ENCODE measurements at places on chromosomes 6 and 20.

- DNase-seq = no peak
Observed at GRCh38 chr6:43776799-43777776, 7.1 kb downstream of the VEGFA start.

DNA sequence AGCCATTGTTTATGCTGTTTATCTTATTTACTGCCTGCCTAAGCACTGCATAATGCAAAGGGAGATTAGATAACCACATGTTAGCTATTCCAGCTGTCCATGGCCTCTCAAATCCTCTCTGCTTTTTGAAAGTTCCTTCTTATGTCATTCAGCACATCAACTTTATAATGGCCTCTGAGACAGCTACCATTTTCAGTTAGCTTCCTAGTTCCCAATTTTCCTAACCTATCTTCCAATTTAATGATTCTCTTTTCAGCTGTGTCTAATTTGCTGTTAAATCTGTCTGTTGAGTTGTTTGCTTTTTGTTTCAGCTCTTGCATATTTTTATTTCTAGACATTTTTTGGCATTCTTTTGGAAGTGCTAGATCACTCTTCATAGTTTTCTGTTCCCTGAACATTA lies 173.4 kb upstream of the PLCB4 start:
- no peak for DNase-seq

DNA sequence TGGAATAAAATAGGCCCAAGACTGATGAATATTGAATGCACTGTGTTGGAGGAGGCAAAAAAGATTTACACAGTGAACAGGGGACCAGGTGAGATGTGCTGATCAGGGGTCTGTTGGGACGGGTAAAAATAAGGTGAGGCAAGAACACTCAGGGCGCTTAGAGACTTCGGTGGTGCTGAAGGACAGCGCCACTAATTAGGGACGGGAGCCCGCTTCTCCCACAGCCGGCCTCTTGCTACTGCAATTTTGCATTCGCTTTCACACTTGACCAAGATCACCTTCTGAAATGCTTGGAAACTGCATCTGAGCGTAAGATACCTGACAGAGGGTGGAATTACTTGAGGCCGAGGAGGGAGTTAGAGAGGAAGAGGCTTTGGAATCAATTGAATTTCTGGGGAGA lies 7.3 kb downstream of the TFAP2D start:
- DNase-seq = no peak

DNA sequence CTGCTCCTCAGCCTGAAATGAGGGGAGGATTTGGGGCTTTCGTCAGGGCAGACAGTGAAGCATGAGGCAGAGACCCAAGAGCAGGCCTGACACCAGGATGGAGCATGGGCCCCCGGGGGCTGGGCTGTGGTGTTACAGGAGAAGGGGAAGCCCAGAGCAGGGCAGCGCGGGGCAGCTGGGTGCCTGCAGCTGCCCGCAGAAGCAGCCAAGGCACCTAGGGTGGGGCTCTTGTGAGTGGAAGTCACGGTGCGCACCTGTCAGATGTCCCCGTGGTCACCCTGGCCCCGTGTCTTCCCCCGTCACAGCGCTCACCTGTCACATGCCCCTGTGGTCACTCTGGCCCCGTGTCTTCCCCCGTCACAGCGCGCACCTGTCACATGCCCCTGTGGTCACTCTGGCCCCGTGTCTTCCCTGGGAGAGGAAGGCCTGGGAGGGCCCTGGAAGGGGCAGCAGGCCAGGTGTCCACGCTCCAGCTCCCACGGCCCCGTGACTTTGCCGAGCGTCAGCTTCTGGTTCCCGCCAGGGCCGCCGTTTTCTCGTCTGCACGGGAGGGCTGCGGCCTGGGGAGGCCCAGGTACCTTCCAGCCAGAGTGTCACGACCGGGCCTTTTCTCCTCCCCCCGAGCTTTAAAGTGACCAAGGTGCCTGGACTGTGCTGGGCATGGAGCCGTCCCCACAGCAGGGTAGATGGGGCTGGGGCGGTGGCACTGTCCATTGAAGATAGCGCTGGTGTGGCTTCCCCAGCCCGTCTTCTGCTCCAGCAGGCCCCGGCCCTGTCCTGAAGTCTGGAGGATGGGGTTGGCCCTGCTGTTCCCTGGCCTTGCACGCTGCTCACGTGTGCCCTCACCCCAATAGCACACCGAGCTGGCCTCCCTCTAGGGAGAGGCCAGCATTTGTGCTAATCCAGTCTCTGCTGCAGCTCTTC lies 9.4 kb downstream of the ARFGAP1 start:
- no peak for DNase-seq

GRCh38 chr6:22664968-22665367 lies 95.6 kb downstream of the HDGFL1 start:
- DNase-seq = no peak

GRCh38 chr6:26452631-26453235 lies 5.0 kb upstream of the BTN2A1 start:
- DNase-seq = no peak

GRCh38 chr6:93304505-93304904 lies 114.9 kb downstream of the EPHA7 start:
- DNase-seq = no peak

DNA sequence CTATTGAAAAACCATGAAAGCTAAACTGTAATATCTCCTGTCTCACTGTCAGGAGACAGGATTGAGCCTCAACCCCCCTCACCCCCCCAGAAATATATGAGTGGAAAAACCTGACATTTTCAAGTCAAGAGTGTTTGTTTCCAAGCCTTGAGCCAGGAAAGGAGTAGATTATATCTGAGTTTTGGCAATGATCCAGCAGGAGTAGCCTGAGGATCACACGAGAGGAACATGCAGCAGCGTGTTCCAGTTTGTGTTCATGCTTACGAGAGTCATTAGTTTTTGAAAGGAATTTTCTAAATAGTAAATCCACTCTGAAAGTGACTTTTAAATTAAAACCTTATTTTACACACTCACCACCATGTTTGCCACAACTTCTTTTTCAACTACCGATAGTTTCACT lies 15.8 kb downstream of the IL22RA2 start:
- DNase-seq = no peak

DNA sequence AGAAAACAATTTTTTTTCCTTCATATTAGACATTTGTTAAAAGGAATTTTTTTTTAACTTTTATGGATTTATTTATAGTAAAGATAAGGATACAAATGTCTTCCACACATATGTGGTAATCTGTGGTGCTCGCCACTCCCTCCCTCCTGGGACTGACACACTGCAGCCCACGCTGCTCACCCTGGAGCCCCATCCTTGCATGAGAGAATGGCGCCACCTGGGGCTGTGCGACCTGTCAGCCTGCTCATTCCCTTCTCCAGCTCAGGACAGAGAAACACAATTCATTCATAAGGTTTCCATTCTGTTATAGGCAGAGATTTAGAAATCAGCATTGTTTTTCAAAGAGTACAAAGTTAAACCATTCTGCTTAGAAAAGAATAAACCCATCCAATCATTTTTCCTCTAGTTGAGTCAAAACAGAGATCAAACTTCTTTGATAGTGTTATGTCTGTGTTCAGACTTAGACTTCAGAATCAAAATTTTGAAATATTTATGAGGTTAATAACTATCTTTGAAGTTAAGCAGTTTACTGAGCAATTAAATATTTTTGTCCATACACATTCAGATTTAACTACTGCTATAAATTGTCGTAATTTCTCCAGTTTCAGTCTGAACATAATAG lies 42.8 kb upstream of the DYNLRB1 start:
- no peak for DNase-seq

DNA sequence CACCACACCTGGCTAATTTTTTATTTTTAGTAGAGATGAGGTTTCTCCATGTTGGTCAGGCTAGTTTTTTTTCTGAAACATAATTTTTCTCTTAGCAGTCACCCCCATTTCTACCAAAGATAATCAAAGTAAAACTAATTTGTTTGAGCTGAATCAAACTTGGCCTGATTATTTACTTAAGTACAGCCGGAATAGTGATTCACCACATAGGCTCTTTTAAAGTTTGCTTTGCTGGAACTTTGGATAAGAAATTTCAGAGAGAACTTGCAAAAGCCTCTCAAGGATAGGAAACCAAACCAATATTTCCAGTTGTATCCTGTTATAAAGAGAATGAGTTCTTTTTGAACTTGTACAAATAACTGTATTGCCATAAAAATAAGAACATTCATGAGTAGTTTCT lies 105.0 kb upstream of the SYNCRIP start:
- no peak for DNase-seq

DNA sequence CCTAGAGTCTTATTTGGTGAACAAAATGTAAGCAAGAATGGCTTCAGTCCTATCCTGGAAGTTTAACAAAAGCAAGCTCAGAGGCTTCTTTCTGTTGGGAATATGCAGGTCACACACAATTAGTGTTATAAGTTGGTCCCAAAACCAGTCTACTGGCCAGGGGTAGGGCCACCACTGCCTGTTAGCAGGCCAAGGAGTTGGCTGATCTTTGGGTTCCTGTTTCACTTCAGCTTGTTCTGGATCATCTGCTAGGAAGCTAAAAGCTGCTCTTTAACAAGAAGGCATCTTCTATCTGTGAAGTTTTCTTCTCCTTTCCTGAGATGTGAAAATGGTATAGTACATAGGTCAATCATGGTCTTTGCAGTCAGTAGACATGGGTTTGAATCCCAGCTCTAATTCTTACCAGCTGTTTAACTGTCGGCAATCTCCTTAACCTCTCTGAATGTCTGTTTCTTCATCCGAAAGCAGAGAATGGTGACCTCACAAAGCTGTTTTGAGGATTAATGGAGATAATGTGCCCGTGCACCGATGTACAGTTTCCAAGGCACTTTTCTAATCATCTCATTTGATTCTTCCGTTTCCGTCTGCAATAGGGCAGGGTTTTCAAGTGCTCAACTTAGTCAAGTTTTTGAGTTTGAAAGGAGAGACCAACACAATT lies 271.2 kb upstream of the TAB2 start:
- no peak for DNase-seq

GRCh38 chr6:2861822-2862164 lies 20.1 kb upstream of the SERPINB1 start:
- DNase-seq = no peak

- no peak for DNase-seq
Observed at GRCh38 chr6:87995461-87995860, 52.2 kb upstream of the SPACA1 start.

- no peak for DNase-seq
Observed at GRCh38 chr6:113654396-113654795, 202.7 kb upstream of the MARCKS start.

- no peak for DNase-seq
Observed at GRCh38 chr20:51763965-51764602, 4.1 kb downstream of the ATP9A start.

- no peak for DNase-seq
Observed at GRCh38 chr6:87755708-87756671, 54.0 kb upstream of the AKIRIN2 start.

DNA sequence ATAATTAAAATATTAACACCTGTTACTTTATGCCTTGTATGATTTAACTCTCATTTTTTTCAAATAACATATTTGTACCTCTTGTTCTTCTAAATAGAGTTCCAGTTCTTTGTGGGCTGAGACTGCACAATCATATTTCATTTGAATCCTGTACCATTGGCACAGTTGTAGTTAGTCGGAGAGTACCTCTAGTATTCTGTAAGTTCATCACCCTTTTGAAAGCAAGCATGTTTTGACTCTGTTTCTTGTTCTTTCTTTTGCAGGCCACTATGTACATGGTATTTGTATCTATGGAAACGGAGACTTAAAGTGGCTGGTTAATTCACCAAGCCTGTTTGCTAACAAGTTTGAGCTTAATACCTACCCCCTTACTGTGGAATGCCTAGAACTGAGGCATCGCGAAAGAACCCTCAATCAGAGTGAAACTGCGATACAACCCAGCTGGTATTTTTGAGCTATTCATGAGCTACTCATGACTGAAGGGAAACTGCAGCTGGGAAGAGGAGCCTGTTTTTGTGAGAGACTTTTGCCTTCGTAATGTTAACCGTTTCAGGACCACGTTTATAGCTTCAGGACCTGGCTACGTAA lies 68.2 kb downstream of the C6orf52 start:
- no peak for DNase-seq

- no peak for DNase-seq
Observed at GRCh38 chr6:46729787-46730326, 5.3 kb downstream of the PLA2G7 start.

GRCh38 chr6:165922309-165922794 lies 245.3 kb downstream of the TBXT start:
- no peak for DNase-seq

GRCh38 chr6:16773362-16773761 lies 12.1 kb upstream of the ATXN1 start:
- DNase-seq = no peak

DNA sequence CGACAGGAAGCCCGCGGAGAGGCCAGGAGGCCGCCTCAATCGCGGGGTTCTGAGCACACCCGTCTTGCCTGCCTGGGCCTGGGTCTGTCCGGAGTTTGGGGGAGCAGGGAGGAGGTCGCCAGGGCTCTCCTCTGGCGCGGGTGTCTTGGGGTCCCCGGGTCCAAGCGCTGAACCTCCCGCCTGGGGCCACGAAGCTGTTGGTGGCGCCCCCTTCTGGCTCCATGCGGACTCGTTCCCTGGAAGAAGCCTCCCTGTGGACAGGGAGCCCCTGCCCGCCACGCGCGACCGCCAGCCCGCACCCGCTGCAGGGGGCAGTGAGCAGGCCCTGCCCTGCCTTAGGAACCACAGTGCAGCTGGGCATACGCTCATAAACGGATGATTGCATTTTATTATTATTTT lies 44.7 kb downstream of the MCUR1 start:
- DNase-seq = no peak
